ENCODE measurements at places on chromosomes 6 and 20.

GRCh38 chr20:535958-536357 is 7.6 kb downstream of the CSNK2A1 start:
- peak; percentile 37 for DNase-seq

DNA sequence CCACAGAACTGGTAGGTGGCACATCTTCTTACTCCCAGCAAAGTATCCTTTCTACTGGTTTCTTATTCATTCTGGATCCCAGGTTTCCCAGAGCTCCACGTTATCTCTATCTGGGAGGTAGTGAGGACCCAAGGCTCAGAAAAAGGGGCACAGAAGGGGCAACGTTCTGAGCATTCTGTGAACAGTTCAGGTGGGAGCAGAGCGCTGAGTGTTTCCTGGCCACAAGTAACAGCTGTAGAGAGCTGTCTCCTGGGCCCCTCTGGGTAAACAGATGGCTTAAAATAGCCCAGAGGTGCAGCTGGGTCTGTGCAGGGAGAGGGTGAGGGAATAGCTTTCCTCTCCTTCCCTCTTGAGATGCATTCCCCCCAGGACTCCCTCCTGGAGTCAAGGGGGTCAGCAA is 2.1 kb downstream of the APOBEC2 start:
- no peak for DNase-seq

DNA sequence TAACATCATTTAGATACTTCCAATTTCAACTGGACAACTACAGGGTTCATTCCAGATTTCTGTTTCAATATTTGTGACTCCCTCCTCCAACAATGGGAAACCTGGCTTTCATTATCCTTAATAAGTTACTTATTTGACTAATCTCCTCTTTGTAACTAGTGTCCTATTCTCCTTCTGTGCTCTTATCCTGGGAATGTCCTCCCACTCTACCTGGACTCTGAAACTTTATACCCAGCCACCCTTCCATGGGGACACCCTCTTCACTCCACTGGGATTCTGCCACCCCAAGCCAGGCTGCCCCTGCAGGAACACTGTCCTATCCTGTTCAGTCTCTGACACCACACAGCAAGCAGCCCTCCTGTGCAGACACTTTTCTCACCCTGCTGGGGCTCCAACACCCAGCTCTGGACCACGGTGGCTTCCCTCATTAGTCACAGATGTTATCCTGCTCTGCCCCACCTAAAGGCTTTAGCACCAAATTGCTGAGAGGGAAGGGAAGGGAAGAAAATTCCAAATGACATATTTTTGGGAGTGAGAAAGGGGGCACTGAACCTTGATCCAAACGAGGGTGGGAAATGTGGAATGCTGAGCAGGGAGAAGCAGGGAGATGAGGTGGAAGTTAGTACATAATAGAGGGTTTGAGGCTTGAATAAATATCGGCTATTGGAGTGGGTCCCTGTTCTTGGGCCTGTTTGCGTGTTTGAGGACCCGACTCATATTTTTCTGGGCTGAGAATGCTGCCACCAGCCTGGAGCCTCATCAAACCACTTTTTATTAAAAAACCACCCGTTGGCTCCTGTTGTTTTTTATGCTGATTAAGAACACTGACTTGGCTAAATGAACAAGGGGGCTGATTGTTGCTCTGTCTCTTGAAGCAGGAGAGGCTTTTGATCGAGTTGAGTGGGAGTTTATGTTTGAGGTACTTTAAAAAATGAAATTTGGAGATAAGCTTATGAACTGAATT is 54.0 kb upstream of the AKIRIN2 start:
- no peak for DNase-seq

- no peak for DNase-seq
Measured at GRCh38 chr6:167555836-167556235, 230.9 kb downstream of the TTLL2 start.

DNA sequence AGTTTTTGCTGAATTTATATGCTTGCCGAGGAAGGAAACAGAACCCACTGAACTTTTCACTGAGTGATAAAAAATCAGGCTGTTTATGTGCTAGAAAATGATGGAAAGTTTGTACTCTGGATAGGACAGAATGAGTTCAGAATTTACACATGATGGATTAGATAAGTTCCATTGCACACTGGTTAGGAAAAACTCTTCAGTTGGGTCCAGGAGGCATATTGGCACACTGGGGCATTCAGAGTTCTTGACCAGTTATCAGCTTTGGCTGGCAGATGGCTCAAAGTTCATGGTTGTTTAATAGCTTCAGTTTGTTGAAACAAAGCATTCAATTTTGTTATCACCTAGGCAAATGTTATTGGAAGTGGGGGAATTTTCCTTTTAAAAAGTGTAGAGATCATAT is 613.3 kb upstream of the SYNCRIP start:
- DNase-seq = no peak

GRCh38 chr6:43016943-43017334 is 2.9 kb downstream of the KLHDC3 start:
- DNase-seq = no peak

DNA sequence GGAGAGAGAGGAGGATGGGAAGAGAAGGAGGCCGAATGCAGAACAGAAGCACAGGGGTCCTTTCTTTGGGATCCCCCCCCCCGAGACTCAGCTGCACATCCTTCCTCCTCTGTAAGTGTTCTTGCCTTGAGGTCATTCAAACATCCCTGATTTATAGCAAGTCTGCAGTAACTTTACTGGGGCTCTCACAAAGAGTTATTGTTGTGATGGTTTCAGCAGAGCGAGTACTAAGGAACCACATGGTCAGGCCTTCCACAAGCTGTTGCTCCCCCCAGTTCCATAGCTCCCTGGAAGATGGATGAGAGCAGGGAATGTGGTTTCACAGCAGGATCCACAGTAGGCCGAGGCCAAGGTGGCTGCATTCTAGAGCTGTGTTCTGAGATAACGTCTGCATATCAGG is 351.4 kb upstream of the CDH4 start:
- DNase-seq = no peak

DNA sequence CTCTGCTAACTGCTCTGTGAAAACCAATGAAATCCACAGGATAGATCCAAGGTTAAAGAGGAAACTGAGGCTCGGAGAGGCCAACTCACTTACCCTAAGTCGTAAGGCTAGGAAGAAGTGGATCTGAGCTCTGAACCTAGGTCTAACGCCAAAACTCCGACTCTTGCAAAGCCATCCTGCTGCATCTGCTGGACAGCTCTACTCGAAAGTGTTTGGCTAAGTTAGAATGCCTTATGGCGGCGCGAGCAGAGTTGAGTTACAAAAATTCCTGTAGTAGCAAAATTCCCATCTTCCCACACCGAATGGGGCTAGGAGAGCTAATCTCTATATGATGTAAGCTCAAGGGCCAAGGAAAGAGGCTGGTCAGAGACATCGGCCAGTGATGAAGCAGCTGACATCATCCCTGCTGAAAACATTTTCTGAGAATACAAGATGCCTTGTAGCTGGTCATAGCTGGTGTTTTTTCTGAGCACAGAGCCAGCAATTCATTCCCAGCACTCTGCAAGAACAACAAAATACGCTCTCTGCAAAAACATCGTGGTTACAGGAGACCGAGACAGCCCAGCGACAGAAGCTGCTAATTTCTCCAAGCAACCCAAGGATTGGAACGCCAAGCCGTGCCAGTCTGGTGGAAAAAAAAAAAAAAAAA is 1.8 kb downstream of the SPATA2 start:
- no peak for DNase-seq

GRCh38 chr6:163404825-163405265 is 9.7 kb upstream of the QKI start:
- peak; percentile 47 for DNase-seq

DNA sequence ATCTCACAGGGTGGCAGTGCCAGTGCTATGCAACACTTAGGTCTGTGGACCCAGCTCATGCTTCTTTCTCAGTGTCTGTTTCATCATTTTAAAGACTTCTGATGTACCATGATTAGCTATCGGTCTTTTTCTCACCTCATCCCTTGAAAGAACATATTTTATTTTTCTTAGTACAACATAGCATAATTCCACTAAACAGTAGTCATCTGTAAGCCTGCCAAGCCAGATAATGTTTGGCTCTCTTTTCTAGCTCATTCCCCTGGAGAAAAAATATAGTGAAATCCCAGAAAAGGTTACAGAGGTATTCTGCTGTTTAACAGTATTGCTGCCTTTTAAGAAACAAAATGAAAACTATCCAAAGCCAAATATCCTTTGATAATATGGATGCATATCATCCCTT is 177.0 kb upstream of the MMS22L start:
- no peak for DNase-seq

- peak; percentile 94 for DNase-seq
Measured at GRCh38 chr20:17747431-17747846, 47.7 kb downstream of the BANF2 start.

DNA sequence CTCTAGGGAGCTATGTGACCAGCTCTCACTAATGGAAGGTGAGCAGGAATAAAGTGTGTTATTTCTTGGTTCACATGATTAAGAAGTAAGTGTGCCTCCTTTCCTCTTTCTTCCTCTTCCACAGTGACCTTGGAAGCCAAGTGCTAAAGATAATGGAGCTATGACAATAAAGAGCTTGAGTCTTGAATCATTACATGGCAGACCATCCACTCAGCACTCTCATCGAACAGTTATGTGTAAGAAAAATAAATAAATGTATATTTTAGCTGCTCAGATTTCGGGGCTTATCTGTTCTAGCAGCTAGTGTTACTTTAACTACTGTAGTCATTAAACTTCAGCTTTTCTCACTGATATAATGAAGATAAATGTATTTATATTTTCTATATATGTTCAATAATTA is 72.9 kb downstream of the HDGFL1 start:
- peak; percentile 72 for DNase-seq

DNA sequence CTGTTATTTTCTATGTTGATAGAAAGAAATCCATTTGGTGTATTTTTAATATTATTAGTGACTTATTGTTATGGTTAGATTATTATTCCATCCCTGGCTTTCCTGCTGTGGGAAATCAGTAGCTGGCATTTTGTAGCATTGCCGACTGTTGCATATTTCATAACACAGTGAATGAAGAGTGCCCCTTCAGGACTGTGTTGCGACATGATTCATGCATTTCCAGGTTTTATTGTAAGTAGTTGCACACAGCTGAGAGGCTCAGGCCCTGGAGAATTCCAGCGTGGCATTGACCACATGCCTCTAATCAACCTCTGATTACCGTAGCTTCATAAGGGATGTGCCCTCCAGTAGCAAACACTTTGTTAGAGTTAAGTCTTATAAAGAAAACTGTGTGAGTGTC is 263.9 kb downstream of the FARS2 start:
- DNase-seq = peak; percentile 83

- no peak for DNase-seq
Measured at GRCh38 chr20:63319164-63320040, 26.4 kb downstream of the COL20A1 start.

All from iris pigment epithelial cell (primary cell).